ENCODE measurements at places on chromosomes 2 and 18.

- no peak for DNase-seq
Observed at GRCh38 chr2:209763106-209763505, 8.5 kb upstream of the UNC80 start.

GRCh38 chr2:120454654-120455385, 108.9 kb downstream of the INHBB start:
- no peak for DNase-seq

DNA sequence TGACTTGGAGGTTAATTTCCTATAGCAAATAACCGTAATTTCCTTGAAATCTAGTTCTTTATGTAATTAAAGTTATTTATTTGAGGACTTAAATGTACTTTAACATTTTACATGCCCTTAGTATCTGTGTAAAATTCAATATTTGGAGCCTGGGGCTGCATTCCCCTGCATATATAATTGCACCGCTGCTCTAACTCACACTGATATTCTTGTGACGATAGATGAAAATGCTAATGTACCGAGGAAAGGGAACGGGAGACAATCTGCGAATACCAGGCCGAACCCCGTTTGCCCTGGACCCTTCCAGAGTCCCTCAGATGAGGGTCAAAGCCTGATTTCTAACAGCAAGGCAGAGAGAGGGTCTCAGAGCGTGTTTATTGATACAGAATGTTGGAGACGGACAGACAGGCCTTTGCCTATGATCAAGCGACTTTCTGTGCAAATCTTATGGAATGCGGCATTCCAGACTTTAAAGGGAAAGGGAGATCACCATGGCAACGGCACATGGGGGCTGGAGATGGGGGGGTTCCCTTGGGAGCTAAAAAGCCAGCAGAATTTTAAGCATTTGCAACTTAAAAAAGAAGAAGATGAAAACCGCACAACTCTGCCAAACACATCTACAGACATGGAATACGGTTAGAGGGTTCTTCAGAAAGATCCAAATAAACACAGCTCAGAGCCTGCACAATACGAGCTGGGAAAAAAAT, 57.6 kb upstream of the TWIST2 start:
- no peak for DNase-seq

- DNase-seq: no peak
Observed at GRCh38 chr2:103656558-103656957, 894.7 kb downstream of the TMEM182 start.

DNA sequence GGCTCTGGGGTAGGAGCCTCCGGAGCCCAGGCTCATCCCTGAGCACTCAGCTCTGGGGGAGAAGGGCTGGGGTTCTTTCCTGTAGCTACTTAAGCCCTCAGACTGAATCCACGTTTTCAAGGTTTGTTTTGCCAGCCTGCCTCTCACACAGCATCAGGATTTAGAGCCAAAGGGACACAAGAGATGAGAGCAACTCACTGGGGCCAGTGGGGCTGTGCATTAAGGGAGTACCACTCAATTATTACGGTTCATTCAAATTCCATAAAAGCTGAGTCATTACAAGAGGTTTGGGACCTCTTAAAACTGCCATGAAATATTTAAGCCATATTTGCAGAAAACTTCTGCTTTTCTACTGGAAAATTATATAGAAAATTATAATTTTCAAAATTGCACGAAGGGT, 17.1 kb upstream of the SNED1 start:
- no peak for DNase-seq

DNA sequence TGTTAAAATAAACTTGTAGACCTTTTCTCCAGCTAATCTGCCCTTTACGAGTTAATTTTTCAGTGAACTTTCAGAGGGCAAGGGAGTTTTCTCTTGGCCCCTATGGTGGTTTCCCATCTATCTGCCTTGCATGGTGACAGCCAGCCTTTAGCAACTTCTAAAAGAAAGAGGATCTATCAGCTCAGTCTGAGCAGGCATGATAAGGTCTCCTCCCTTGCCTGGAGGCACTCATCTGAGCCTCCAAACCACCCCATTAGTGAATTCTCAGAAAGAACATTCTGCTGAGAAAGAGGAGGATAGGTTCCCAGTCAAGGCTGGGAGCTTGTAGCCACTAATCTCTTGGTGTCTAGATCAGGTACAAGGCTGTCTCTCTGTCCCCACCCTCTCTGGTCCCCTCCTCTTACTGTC, 10.7 kb upstream of the GYPC start:
- no peak for DNase-seq
